Fibroblast of the aortic adventitia (primary cell): ENCODE measurements at places on chromosomes 3 and 15. TPM values are rescaled to one million over a fixed set of nuclear protein-coding genes. Genes with fewer than 3 reads are reported as not detected.

DNA sequence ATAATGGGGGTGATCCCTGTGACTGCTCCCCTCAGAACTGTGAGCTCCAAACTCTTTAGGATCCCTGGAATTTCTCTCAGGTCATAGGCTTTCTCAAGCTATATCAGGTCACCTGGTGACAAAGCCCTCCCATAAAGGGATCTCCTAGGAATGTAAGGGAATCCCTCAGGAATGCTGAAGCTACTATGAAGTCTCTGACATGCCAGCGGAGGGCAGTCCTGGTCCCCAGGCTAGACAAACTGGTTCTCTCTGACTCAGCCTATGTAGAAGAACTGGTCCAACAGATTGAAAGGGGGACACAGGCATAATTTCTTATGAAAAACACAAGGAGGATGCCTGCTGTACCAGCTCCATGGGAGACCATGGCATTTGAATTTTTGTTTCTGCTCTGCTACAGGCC lies 6.7 kb downstream of the LPCAT4 start:
- no peak for DNase-seq

GRCh38 chr3:122572940-122573412 lies 4.5 kb upstream of the PARP15 start:
- DNase-seq: peak; percentile 51

NR1I2 gene
- total RNA-seq: 0.27 TPM in 1 of 2 replicates, not detected in the other

- peak; percentile 75 for DNase-seq
Measured at GRCh38 chr3:73215281-73215680, 153.8 kb downstream of the EBLN2 start.

- no peak for DNase-seq
Measured at GRCh38 chr15:32747921-32748342, 30.1 kb downstream of the GREM1 start.

DNA sequence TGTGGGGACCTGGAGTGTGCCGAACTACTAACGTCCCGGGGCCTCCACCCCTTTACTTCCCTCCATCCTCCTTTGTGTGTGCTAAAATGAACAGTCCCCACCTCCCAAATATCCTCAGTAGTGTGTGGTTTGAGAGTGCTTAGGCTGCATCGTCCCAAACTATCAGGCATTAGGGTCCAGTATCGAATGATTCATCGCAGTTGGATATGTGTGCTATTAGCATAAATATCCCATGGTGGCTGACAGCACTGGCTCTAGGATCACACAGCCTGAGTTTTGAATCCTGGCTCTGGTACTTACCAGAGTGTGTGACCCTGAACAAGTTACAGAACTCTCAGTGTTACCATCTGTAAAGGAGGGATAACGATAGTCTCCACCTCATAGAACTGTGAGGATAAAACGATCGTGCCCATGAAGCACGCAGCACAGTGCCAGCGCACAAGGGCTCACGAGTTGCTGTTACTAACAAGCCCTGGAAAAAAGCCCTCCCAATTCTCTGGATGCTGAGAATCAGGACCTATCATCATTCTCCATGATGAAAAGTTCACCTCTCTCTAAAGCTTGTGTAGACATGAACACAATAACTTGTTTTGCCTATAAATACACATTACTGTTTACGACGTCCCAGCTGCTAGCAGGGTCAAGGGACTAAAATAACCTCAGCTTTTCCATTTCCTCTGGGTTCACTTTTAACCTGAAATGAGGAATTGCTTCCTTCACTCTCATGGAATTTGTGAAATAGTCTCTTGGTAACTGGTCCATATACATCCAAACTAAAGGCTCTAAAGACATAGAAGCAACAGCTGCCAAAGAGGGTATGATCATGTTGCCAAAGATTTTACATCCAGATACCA lies 51.0 kb downstream of the VGLL4 start:
- peak; percentile 63 for DNase-seq

DNA sequence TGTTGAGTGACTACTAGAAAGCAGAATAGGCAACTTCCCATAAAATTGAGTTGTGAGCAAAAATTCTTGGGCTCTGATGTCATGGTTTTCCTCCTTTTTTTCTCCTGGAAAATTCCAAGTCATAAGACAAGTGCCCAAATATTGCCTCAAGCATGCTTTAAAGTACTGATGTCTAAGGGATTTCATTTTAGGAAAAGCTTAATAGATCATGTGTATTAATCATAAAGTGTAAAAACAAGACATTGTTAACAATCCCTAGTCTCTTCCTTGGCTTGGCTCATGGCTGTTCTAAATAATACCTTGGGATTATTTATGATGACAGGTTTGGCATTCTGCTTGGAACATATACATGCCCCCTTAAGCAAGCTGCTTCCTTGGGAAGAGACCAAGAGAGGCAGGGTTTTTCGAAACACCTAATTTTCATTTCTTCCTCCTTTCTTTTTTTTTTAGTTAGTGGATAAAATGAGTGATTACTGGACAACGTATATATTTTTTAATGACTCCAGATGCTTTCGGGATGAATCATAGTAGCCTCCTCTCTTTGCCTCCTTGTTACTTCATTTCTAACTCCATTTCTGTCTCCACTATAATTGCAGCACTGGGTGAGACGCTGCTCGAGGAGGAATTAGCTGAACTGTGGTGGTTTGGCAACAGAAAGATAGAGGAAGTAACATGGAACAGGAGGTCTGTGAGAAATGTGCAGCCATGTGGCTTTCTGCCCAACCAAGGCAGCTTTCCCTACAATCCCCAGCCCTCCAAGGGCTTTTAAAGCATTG lies 104.9 kb downstream of the TPRG1 start:
- peak; percentile 83 for DNase-seq

SMAD6 gene
- total RNA-seq: 17.4 and 27.2 TPM in 2 replicates

SNTN gene
- total RNA-seq: not detected in 2 replicates

ALDH1A2 gene
- 0.08 and 2.1 TPM in 2 replicates for total RNA-seq

DNA sequence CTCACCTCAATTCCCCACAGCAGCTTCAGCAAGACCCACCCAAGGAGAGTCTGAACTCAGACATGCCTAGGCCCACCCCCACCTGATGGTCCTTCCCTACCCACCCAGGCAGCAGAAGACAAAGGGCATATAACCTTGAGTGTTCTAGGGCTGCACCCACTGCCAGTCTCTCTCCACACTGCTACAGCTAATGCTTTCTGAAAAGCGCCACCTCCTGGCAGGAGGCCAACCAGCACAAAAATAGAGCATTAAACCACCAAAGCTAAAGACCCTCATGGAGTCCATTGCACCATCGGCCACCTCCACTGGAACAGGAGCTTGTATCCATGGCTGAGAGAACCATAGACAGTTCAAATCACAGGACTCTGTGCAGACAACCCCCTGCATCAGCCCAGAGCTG lies 11.3 kb upstream of the RPL39L start:
- no peak for DNase-seq

DNA sequence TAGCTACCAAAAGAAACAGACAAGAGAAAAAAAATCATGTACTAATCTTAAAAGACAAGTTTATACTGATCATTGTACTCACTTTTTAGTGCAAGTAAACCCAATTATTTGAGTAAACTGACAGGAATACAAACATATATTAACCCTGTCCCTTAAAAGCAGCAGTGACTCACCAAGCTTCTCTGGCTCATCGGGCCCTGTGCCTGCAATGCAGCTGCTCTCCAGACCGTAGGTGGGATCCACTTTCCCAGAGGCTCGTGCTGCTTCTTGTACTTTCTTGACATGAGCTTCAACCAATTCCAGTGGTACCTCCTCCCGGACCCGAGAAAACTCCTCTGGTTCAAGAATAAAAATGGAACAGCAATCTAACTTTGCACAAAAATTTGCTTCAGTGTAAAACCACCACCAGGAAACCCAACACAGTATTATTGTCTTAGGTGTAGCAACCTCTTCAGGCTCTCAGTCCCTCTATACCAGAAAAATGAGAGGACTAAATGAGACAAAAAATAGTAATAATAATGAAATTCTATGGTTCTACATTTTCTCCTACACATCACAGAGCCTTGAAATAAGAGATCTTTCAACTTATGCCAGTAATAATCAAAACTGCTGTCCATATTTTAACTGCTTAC lies 82.6 kb upstream of the CSPG5 start:
- DNase-seq: peak; percentile 42

- peak; percentile 79 for DNase-seq
Measured at GRCh38 chr15:78047761-78048627, 29.5 kb downstream of the TBC1D2B start.

HIGD2B gene
- not detected in 2 replicates for total RNA-seq

PLSCR4 gene
- 28.3 and 46.3 TPM in 2 replicates for total RNA-seq

GRIP2 gene
- total RNA-seq: 0.90 TPM in 2 replicates

DNA sequence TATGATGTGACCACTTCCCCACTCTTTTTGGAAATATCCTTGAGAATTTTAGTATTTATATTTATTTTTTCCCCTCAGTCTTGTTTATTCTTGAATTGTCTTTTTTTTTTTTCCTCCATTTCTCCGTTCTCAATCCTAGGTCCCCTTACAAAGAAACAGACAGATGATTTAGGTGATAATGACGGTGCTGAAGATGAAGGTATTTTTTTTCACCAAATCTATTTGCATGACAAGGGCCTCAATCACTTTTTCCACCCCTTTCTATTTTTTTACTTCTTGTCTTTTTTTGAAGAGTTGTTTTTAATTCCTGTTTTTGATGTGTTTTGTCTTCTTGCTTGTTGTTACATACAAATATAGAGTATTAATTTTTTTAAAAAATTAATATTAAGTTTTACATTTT lies 402.6 kb downstream of the NLGN1 start:
- DNase-seq: no peak

FBXL22 gene
- total RNA-seq: 0.54 and 0.65 TPM in 2 replicates

ADGRG7 gene
- total RNA-seq: not detected in 2 replicates

DNA sequence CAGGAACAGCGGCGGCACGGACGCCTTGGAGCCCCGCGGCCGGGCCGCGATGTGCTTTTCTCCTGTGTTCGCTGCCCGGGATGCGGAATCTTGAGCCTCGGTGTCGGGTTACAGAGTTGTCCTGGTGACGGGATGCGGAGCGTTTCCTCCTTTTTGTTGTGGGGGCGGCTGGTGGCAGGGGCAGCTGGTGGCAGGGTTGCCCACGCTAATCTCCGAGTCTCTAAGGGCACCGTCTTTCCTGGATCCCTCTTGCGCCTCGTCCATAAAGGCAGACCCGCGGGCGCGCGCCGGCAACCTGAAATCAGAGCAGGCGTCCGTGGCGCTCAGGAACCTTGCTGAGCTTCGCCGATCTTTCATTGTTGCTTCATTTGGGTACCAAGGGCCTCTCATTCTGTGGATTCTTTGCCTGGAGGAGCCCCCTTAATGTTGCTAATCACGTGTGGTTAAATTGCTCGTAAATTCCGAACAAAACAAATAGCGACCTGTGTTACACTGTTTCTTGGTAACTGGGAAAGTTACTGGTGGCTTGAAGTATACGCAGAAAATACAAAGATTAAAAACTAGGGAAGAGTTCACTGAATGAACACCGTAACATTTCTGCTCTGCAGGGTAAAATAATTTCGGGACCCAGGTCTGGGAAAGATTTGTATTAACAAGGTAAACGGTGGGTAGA lies 844 bp upstream of the PFN2 start:
- peak; percentile 66 for DNase-seq

BCL2A1 gene
- total RNA-seq: 0.81 TPM in 1 of 2 replicates, not detected in the other

- DNase-seq: peak; percentile 27
Measured at GRCh38 chr15:70375006-70375431, 277.3 kb upstream of the TLE3 start.

GRCh38 chr3:58577269-58577821 lies at the start of gene FAM107A:
FAM107A (minus strand) TSS chr3:58577391; CDS start chr3:58569860, 7,531 bp downstream.
- DNase-seq: peak; percentile 85

AP3B2 gene
- 1.8 and 5.8 TPM in 2 replicates for total RNA-seq

DNA sequence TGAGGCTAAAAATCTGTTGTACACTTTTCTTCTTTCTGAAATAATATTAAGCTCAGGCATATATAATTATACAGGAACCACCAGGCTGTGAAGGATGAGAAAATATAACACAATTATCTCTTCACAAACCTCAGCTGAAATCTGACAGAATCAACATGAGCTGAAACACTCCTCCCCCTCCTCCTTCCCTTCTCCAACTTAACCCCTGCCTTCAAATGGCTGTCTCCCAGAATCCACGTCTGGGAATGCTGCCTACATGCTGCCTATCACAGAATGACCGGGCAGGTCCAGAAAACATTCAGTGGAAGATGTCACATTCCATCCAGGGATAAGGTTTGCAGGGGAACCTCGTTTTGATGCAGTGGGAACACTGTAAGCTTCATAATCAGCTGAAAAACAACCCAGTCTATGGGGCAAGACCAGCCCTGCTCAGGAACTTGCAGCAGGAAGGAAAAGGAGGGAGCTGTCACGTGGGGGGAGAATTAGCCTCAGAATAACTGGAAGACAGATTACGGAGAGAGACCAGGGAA lies 44.0 kb upstream of the SEMA6D start:
- peak; percentile 4 for DNase-seq

UROC1 gene
- total RNA-seq: not detected in 2 replicates

DNA sequence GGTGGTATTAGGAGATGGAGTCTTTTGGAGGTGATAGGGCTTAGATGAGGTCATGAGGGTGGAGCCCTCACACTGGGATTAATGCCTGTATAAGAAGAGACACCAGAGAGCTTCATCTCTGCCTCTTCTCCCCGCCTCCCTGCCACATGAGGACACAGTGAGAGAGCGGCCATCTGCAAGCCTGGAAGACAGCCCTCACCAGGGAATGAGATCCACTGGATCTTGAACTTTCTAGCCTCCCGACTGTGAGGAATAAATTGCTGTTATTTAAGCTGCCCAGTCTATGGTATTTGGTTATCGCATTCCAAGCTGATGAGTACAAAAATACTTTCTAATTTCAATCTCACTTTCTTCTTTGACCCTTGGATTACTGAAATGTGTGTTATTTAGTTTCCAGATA lies 121.4 kb downstream of the OCA2 start:
- DNase-seq: no peak

- DNase-seq: no peak
Measured at GRCh38 chr3:183375337-183375736, 53.1 kb downstream of the MCF2L2 start.

- no peak for DNase-seq
Measured at GRCh38 chr15:100849855-100850218, 29.8 kb upstream of the ALDH1A3 start.
